ENCODE measurements at places on chromosomes 2 and 18.

DNA sequence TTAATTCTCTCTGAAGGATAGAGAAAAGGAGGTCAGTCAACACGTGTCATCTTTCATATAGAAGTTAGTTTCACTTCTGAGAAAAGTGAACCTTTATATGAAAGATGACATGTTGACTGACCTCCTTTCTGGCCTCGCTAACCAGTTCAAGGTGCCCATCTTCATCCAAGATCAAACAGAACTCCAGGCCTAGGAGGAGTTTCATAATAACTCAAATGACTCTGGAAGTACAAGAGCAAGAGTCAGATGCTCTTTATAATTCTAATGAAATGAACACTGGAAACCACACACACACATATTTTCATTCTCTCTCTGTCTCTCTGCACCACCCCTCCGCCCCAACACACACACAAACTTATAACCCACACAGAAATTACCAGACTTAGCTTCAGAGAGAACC lies 16.3 kb downstream of the ANKRD44 start:
- DNase-seq: no peak

- no peak for DNase-seq
These were observed 454.9 kb downstream of the LPIN1 start for GRCh38 chr2:12201369-12201768.

DNA sequence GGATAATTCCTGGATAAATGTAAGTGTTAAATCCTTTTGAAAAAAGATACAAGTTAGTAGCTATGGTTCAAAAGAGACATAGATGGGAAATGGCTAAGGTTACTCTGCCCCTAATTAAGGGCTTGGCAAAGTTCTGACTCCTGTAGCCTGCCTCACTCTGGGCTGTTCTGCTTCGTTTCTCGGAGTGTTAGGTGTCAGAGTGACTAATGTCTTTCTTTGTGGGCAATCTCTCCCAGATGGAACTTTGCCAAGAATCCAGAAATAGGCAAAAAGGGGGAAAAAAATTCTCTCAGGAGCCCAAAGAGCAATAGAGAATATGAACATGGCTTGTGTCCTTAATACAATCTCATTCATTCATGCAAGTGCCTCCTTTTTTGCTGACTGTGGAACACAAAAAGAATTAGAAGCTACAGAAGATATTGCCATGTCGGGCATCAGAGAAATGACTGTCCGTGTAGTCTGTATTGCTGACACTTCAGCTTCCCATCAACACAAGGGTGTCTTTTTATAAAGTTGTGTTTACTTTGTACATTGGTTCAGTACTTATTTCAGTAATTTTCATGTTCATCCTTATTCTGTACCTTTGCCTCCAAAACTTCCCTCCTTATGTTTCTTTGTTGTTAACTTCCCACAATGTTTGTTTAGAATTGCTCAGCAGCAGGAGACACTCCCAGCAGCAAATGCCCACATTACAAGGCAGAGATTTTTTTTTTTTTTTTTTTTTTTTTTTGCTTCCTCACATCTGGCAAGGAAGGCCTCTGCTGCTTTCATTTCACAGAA lies 134.0 kb downstream of the FTCDNL1 start:
- DNase-seq: no peak

DNA sequence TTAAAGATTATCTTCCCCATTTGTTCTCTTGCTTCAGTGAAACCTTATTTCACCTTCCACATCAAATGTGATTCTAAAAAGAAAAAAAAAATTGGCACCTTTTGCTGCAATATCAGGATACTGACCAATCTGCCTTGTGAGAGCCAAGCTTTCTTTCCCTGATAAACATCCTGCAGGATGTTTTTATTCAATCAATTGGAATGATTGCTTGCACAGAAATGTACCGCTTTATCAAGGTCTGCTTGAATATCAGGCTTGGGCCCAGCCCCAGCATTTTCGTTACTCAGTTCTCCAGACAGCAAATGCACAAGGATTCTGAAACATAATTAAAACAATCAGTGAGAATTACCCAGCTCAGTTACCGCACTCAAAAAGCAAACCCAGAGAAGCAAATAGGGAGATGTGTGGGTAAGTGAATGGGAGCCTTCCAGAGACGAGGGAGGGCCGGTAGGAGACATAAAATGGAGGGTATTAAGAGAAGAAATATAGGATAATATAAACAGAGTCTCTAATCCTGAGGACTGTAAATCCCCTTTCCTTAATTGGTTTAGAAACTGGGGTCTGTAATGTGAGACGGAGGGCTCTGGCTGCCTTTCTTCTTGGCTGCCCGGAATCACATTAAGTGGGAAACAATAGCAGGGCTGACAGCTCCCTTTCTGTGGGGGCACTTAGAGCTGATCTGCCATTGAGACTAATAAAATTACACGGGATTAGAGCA lies 291.8 kb downstream of the ICOS start:
- no peak for DNase-seq

DNA sequence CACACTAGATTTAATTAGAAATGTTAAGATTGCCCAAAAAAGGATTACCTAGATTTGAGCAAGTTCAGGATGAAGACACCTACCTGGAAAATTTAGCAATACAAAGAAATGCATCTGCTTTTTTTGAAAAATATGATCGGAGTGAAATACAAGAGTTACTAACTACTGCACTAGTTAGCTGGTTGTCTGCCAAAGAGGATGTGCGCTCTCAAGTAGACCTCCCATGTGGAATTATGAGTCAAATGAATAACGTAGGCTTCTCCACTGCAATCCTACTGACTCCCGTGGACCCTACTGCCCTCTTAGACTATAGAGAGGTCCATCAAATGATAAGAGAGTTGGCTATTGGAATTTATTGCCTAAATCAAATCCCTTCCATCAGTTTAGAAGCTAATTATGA lies 2.0 kb downstream of the ANKAR start:
- no peak for DNase-seq

- DNase-seq: peak; percentile 14
These were observed 316.7 kb upstream of the CHAC2 start for GRCh38 chr2:53450923-53451322.

- no peak for DNase-seq
These were observed 92.1 kb downstream of the LRRC30 start for GRCh38 chr18:7322817-7323485.

GRCh38 chr18:70991577-70991976 lies 702.7 kb downstream of the SOCS6 start:
- no peak for DNase-seq

DNA sequence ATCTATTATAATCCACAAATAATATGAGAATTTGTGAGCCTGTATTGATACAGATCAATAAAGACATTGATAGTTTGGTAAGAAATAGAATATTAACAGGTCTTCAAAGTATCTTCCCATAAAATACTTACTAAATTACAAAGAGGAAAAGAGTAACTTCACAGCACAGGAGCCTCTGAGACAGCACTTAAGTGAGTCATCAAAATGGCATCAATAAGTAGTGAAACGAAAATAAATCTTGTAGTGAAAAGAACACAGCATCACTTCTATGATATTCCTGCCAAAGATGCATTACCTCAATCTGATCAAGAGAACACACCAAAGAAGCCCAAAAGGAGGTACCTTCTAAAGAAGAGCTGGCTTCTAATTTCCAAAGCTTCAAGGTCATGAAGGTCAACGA lies 116.4 kb downstream of the CBLN2 start:
- no peak for DNase-seq

GRCh38 chr2:118121101-118121500 lies 32.8 kb downstream of the INSIG2 start:
- no peak for DNase-seq

DNA sequence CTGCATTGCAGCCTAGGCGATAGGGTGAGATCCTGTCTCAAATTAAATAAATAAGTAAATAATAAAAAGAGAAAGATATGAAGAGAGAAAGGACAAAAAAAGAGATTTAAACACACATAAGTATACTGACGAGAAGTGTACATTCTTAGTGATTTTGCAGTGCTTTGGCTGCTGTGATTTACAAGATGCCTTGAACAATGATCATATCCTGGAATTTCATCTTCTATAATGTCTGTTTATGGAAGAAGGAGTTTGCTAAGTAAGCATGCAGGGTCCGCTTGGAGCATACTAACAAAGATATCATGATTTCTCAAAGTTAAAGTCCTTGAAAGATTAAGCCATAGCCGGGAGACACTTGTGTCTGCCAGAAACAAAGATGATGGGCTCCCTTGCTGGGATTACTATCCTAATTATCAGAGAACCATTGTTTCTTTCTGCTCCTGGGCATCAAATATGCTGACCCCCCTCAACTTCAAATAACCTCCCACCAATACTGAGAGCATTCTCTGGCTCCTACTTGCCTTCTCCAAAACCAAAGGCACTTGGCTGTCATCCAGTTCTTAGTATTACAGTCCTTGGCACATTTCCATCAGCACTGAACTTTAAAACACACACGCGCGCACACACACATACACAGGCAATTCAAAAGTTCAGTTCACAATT lies 47.5 kb upstream of the STAM2 start:
- DNase-seq: no peak

GRCh38 chr2:237673130-237674001 lies 46.0 kb downstream of the LRRFIP1 start:
- DNase-seq: peak; percentile 70

DNA sequence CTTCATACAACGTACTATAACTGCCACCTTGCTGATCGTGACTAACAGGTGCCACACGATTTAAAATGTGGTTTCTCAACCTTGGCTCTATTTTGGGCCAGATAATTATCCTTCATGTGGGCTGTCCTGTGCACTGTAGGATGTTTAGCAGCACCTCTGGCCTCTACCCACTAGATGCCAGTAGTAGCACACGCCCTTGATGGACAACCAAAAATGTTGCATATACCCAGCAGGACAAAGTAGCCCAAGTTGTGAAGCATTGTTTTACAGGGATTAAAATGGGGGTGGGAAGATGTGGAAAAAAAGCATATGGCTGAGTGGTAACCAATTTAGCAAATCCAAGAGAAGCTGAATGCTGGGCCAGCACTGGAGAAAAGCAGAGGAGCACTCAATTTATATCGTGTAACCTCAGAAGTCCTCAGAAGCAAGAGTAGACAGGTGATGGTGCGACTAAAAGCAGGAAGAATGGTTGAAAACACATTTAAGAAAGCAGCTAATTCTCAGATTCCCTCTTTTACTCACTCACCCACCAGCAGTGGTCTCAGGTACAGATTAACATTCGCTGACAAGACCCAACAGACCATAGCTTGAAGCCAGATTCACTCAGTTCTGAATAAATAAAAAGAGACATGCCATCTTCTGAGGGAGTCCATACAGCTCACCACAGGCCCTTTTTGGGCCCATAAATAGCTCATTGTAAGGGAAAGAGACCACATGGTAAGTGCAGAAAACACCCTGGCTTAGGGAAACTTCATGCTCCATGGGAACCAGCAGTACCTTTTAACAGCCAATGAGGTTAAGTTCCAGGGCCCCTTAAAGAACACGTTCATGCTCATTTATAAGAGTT lies 50.6 kb downstream of the RAPH1 start:
- DNase-seq: no peak

GRCh38 chr2:220891405-220891804 lies 680.7 kb downstream of the EPHA4 start:
- DNase-seq: no peak

DNA sequence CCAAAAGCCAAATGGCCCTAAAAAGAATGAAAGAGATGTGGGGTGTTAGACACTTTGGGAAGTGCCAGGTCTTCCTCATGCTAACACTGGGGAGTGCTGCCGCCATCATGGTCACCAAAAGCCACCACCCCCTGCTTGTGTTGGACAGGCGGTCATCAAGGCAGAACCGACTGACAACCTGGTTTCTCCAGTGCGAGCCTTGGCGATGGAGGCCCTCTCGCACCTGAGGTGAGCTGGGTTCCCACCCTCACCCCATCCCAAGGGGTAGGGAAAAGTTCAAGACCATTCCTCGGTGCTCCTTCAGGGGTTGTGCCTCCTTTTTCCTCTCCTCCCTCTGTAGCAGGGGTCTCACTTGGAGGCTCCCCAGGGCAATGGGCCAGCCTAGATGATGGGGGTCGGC lies 33.6 kb downstream of the MROH2A start:
- no peak for DNase-seq

GRCh38 chr2:66489436-66489835 lies 54.5 kb downstream of the MEIS1 start:
- peak; percentile 76 for DNase-seq

DNA sequence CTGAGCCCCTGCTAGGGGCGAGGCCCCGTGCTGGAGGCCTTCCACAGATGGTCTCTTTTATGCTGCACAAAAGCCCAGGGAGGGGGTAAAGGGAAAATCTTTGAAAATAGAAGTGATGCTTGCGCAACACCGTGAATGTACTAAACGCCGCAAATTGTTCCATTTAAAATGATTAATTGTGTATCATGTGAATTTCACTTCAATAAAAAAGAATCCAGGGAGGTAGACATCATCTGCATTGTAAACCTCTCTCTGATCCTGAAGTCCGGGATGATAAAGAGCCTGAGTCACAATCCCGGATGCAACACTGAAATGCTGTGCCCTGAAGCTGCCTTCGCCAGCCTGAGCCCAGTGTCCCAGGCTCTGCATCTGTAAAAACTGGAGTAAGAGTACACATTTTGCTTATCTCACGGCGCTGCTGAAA lies 107.7 kb upstream of the PPP1CB start:
- DNase-seq: no peak

DNA sequence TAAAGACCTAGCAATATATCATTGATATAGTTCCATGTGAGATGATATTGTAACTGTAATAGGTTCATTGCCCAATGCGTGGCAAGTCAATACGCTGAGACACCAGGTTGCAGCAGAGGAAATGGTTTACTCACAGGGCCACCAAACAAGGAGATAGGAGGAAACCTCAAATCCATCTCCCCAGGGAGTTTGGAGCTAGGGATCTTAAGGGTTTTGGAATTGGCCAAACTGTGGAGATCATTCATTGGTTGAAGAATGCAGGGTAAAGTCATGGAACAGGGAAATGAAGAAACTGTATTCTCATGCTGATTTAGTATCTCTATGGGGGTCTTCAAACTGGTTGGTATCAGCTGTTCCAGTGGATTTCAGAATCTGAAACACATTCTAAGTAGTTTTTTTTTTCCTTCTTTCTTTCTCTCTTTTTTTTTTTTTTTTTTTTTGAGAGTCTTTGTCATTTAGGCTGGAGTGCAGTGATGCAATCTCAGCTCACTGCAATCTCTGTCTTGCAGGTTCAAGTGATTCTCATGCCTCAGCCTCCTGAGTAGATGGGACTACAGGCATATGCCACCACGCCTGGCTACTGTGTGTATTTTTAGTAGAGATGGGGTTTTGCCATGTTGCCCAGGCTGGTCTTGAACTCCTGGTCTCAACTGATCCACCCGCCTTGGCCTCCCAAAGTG lies 30.7 kb upstream of the PPM1B start:
- no peak for DNase-seq

DNA sequence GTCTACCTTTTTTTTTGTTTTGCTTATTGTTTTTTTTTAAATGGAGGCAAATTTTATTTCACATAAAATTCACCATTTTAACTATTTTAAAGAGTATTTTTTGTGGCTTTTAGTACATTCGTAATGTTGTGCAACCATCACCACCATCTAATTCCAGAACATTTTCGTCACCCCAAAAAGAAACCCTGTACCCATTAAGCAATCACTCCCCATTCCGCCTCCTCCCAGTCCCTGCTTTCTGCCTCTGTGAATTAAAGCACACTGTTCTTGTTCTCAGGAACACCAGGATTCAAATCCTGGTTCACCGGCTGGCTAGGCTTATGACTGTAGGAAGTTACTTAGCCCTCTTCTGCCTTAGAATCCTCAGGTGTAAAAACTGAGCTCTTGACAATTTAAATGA lies 36.9 kb upstream of the EPAS1 start:
- DNase-seq: no peak

All from NCI-H1417 treated with DMSO at 0.1 percent for 48 hours (cell line).